ENCODE measurements at places on chromosomes 2 and 18. TPM values are rescaled to one million over a fixed set of nuclear protein-coding genes. Genes with fewer than 3 reads are reported as not detected.
A peak's percentile ranks its signal among the peaks of the same experiment; 100 is the strongest.

SPC25 gene
- total RNA-seq, result 32.8 TPM

STPG4 gene
- 0.50 TPM for total RNA-seq

DNA sequence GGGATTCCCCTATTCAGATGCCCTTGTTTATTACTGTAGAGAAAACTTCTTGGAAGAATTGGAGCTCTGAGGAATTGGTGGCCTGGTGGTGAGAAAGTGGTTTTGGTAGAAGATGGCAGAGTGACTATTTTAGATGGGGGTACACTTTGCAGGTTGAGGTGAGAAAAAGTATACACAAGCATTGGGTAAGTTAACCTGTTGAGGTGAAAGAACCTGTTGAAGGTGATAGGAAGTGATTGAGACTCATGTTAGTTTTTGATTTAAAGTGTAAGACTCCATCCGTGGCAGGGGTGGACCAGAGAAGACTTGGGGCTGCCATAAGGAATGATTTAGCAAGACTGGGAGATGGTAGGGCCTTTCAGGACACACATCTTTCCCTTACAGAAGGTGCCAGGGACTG, 3.1 kb downstream of the CCT7 start:
- ATAC-seq, result no peak
- H3K4me1 ChIP-seq, result peaks cover 22% of the 10 kb centered on the region
- H3K27me3 ChIP-seq, result no peaks in the 10 kb centered on the region
- peak overlapping the region; percentile 91 for H3K4me3 ChIP-seq
- H3K36me3 ChIP-seq, result peaks cover 83% of the 10 kb centered on the region

DNA sequence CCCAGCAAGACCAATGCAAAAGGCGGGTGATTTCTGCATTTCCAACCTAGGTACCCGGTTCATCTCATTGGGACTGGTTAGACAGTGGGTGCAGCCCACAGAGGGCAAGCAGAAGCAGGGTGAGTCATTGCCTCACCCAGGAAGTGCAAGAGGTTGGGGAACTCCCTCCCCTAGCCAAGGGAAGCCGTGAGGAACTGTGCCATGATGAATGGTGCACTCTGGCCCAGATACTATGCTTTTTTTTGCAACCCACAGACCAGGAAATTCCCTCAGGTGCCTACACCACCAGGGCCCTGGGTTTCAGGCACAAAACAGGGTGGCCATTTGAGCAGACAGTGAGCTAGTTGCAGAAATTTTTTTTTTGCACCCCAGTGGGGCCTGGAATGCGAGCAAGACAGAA, 662.6 kb upstream of the ACVR2A start:
- H3K4me3 ChIP-seq, result peak overlapping the region; percentile 49
- H3K36me3 ChIP-seq, result no peaks in the 10 kb centered on the region

GRCh38 chr2:60053791-60054190, 499.7 kb downstream of the BCL11A start:
- no peaks in the 10 kb centered on the region for H3K4me1 ChIP-seq
- no peak overlapping the region for H3K27ac ChIP-seq
- no peaks in the 10 kb centered on the region for H3K27me3 ChIP-seq
- ATAC-seq, result no peak
- no peak overlapping the region for H3K4me3 ChIP-seq

DNA sequence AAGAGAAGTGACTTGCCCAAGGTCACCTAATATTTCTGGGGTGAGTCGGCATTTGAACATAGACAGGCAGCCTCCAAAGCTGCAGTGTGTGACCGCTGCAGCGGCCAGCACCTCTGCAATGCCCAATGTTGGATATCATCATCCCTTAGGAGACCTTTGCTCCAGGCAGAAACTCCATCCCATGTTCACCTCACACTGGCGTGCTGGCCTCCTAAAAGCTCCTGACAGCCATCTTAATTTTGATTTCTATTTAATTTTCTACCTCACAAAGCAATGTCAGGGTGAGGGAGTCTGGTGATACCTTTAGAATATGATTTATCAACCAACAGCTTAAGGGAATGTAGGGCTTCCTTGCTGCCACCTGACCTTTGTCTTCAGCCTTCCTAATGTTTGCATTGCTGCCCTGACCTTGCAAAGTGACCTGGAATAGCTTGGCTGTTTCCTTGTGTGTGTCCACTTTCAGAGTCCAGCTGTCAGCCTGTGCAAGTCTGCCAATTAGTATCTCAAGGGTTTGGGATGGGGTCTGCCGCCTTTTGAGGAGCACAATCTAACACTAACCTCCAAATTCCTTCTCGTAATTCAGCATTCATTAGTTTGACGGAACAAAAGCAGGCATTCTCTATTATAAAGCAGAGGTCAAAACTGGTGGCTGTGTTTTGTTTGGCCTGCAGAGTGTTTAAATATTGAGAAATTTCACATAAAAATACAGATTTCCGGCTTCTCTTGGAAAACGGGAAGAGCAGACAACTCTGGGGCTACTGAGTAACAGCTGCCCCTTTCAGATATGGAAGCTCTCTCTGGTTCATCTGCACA, 127.6 kb downstream of the PLEKHM3 start:
- H3K4me3 ChIP-seq, result no peak overlapping the region
- H3K36me3 ChIP-seq, result peaks cover 6% of the 10 kb centered on the region
- H3K27me3 ChIP-seq, result no peaks in the 10 kb centered on the region

KIF5C gene
- total RNA-seq, result 33.1 TPM

- no peak overlapping the region for H3K27ac ChIP-seq
- H3K36me3 ChIP-seq, result no peaks in the 10 kb centered on the region
- no peaks in the 10 kb centered on the region for H3K4me1 ChIP-seq
- no peak overlapping the region for H3K4me3 ChIP-seq
- ATAC-seq, result no peak
- no peaks in the 10 kb centered on the region for H3K27me3 ChIP-seq
Measured at GRCh38 chr2:214341646-214342045, 69.2 kb upstream of the VWC2L start.

ACTR3 gene
- 441 TPM for total RNA-seq

DNA sequence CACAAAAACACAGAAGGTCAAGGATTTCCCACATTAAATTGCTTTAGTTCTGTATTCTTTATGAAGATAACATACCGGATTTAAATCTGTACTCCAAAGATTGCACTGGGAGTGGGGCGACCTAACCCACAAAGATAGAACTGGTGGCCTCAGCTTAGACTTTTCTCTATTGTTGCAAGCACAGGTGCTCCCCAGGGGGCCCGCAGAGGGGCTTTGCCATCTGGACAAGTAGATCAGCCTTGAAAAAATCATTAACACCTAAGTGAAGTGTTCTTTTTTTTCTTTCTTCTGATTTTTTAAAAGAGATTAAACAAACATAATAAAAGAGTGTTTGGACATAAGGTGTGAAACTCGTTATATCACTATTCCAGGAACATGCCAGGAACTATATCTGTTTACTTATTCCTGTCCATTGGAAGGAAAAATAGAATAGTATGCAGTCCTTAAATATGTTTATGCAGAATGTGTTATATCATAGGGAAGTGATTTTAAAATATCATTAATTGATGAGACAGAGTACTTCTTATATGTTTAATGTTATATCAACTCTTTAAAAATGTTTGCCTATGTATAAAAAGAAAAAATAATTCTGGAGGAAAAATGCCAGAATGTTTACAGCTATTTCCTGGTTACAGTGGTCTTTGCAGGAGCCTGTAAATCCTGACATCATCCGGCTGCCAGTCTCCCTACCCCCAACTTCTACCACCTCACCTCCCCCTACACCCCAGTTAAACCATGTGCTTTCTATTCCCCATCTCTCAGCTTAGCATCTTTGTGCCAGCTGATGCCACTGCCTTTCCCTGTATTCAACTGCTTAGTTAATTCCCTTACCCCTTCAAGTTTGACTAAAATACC, 679.2 kb downstream of the CNTNAP5 start:
- no peaks in the 10 kb centered on the region for H3K36me3 ChIP-seq
- H3K4me1 ChIP-seq, result no peaks in the 10 kb centered on the region
- no peak overlapping the region for H3K4me3 ChIP-seq
- H3K27me3 ChIP-seq, result no peaks in the 10 kb centered on the region
- no peak for ATAC-seq
- no peak overlapping the region for H3K27ac ChIP-seq

GRCh38 chr2:10604604-10605003, 85.2 kb downstream of the NOL10 start:
- peaks cover 88% of the 10 kb centered on the region for H3K36me3 ChIP-seq
- ATAC-seq, result no peak
- H3K4me1 ChIP-seq, result no peaks in the 10 kb centered on the region
- H3K4me3 ChIP-seq, result no peak overlapping the region
- H3K27me3 ChIP-seq, result no peaks in the 10 kb centered on the region
- no peak overlapping the region for H3K27ac ChIP-seq

DNA sequence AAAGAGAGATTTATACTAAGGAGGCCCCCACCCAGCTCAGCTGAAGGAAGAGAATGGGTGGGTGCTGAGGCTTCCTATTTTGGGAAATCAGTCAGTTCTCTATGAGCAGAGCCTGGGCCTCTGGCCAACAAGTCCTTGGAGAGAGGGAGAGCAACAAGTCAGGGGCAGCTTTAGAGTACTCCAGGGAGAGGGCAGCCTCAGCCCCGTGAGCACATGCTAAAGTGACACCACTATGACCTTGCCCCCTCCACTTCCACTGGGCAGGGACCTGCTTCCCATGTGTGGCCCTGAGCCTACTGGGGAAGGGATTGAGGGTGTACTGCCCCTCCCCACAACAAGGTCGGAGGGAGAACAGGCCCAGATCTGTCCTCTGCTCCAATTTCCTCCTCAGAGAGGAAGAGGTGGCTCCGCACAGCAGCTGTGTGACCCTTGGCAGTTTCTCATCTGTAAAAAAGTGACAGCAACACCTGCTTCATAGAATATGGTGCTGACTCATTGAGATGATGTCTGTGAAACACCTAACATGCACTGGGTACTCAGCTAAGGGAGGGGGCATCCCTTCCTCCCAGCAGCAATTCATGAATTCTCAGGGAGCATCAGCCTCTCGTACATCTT, 72.9 kb downstream of the CLHC1 start:
- no peaks in the 10 kb centered on the region for H3K4me1 ChIP-seq
- H3K4me3 ChIP-seq, result no peak overlapping the region
- no peaks in the 10 kb centered on the region for H3K27me3 ChIP-seq
- no peak overlapping the region for H3K27ac ChIP-seq
- H3K36me3 ChIP-seq, result no peaks in the 10 kb centered on the region

CFAP53 gene
- total RNA-seq, result 0.61 TPM

CIAO1 gene
- 81.3 TPM for total RNA-seq

- H3K27me3 ChIP-seq, result no peaks in the 10 kb centered on the region
- ATAC-seq, result no peak
- H3K4me1 ChIP-seq, result peaks cover 35% of the 10 kb centered on the region
Measured at GRCh38 chr2:70068119-70068518, 19.2 kb upstream of the PCBP1 start.

TCF4 gene
- total RNA-seq, result 1.3 TPM

R3HDM1 gene
- total RNA-seq, result 30.3 TPM

RBKS gene
- 10.0 TPM for total RNA-seq

DYNAP gene
- total RNA-seq, result not detected

PLGLB2 gene
- 1.6 TPM for total RNA-seq

DNA sequence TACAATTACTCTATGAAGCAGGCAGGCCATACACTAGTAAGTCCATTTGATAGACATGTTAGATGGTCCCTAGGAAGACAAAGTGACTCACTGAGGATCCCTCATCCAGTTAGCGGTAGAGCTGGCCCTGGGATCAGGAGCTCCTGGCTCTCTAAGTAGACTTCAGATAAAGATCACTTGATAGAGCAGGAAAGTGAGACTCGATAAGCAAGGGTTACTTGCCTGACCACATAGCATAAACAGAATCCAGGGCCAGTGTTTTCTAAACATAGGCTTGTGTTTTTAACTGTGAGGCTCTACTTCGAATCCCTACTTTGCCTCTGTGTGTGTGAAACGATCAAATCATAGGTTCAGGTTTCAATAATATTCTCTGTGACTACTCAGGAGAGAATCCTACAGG, 355.2 kb upstream of the TRIB2 start:
- H3K36me3 ChIP-seq, result no peaks in the 10 kb centered on the region
- no peak overlapping the region for H3K27ac ChIP-seq
- no peak overlapping the region for H3K4me3 ChIP-seq

DNA sequence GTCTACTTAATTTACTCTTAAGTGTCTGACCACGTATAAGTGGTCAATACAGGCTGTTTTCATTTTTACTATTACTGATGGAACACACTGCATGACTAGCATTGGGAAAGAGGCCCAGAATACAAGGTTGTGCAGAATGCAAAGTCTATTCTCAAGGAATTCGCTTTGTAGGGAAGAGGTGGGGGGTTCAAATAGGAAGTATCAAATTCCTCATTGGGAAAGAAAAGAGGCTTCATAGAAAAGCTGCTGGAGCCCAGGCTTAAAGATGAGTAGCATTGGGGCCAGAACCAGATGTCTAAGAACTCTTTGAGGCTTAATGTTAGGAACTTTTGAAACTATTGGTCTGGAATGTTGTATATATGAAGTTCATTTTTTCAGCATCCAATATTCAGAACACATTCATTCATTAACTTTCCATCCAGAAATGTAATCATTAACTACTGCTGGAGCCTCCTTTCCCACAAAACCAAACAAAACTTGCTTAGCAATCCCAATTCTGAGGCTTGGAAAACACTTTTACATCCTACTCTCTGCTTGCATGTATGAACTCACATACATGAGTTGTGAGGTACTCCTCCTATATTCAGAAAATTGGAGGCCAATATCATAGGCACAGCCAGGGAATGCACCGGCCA, 994 bp upstream of the LRATD1 start:
- ATAC-seq, result no peak
- no peak overlapping the region for H3K27ac ChIP-seq
- peaks cover 25% of the 10 kb centered on the region for H3K27me3 ChIP-seq
- H3K36me3 ChIP-seq, result no peaks in the 10 kb centered on the region
- no peak overlapping the region for H3K4me3 ChIP-seq

GRCh38 chr18:12884406-12885323, 628 bp upstream of the PTPN2 start:
- H3K36me3 ChIP-seq, result peaks cover 24% of the 10 kb centered on the region
- H3K4me1 ChIP-seq, result peaks cover 28% of the 10 kb centered on the region
- no peaks in the 10 kb centered on the region for H3K27me3 ChIP-seq
- H3K4me3 ChIP-seq, result peak overlapping the region; percentile 89

DHRS9 gene
- total RNA-seq, result 0.71 TPM

FAM110C gene
- total RNA-seq, result 23.6 TPM

CNNM3 gene
- 17.9 TPM for total RNA-seq

DNA sequence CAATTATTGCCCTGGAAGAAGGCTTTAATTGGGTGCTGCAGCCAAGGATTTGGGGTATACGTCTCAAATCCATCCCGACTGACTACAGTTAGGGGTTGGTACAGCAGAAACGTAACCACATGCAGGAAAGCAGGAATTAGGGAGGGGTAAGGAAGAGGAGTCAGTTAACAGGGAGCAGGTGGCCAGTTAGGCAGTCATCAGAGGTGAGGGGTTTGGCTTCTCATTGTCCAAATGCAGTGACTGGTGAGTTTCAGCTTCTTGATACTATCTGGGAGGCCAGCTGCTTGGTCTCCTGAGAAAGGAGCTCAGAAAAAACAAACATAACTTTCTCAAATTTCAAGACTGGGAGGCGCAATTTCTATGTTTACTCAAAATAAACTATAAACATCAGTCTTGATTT, 38.8 kb upstream of the UBE2F start:
- ATAC-seq, result no peak
- no peak overlapping the region for H3K4me3 ChIP-seq
- H3K27ac ChIP-seq, result no peak overlapping the region
- H3K27me3 ChIP-seq, result no peaks in the 10 kb centered on the region
- no peaks in the 10 kb centered on the region for H3K36me3 ChIP-seq
- H3K4me1 ChIP-seq, result peaks cover 11% of the 10 kb centered on the region

IL1RL1 gene
- total RNA-seq, result 0.79 TPM

GRCh38 chr2:152062125-152063091, 36.4 kb downstream of the CACNB4 start:
- H3K4me1 ChIP-seq, result no peaks in the 10 kb centered on the region
- ATAC-seq, result no peak
- no peak overlapping the region for H3K27ac ChIP-seq

All from activated T-helper 17 cell treated with anti-CD3 and anti-CD28 coated beads, Interleukin-2, amount 50 U/mL, for 72 hours (primary cell).